Stimulated activated CD8-positive, alpha-beta memory T cell treated with anti-CD3 and anti-CD28 coated beads, Interleukin-2, amount 100 ng/mL, for 48 hours (primary cell): ENCODE measurements at places on chromosomes 2 and 18.

DNA sequence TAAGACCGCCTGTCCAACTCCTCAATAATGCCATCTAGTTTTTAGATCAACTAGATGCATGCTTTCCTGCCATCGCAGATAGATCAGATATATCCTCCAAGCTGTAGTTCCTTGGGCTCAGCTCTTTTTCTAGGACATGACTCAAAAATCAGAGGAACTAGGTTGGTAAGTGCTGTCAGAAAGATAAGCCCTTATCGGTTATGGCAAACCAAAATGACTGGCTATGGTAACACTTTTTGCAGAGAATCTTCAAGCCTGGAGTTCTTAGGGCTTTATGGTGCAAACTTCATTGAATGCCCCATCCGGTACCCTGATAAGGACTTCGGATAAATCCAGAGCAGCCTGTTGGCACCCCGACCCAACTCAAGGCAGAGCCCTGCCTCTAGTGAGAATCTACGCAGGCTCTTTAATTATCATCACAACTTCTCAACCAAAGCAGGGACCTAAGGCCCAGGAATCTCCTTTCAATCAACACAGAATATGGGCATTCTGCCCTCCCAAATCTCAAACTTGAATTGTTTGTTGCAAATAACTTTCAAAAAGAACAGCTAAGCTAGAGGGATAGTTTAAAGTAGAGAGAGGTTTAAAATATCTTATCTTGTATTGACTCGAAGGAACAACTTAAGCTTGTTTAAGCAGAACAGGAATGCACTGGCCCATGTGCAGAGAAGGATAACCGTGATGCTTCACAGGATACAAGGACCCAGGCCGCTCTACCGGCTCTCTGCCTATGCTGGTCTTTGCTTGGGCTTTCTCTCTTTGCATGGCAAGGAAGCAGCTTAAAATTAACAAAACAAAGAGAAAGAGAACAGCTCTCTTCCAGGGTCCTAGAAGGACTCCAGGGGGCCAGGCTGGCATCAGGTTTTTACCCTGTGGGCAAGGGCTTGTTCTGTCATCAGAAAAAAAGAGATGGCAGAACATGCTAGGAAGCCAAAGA lies 3.4 kb upstream of the CYP1B1 start:
- no peak for DNase-seq

DNA sequence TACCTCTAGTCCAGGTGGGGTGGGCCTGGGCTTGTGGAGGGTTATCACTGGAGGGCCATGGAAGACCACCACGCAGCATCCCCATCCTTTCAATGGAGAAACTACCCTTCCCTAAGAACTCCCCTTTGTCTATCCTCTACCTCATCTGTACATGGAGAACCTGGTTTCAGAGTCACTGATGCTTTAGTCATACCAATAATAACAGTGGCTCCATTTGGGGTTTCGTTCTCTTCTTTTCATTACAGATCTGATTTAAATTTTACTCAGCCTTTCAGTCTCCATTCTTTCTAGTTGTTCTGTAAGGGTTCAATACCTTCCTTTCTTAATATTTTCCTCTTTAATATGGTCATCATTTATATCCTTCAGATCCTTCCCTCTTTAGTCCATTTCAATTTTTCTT lies 54.6 kb upstream of the ZFP36L2 start:
- DNase-seq: no peak

DNA sequence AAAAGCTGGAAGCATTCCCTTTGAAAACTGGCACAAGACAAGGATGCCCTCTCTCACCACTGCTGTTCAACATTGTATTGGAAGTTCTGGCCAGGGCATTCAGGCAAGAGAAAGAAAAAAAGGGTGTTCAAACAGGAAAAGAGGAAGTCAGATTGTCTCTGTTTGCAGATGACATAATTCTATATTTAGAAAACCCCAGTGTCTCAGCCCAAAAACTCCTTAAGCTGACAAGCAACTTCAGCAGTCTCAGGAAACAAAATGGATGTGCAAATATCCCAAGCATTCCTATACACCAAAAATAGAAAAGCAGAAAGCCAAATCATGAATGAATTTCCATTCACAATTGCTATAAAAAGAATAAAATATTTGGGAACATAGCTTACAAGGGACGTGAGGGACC lies 11.1 kb downstream of the SLC8A1 start:
- no peak for DNase-seq

DNA sequence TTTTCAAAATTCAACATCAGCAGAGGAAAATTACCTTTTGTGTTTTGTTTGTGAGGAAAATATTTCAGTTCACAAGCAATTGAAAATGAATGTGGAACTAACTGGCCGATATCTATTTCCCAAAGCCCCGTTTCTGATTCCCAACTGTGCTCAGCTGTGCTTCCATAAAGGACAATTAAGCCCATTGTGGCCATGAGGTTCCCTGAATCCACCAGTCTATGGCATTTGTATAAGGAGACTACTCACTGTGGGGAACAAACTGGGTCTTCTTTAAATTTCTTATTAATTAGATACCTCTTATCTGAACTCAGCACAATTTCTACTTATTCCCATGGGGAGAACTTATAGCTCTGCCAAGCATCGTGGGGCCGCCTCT lies 31.4 kb upstream of the AGAP1 start:
- DNase-seq: no peak
